ENCODE measurements at places on chromosomes 16 and 17. TPM values are rescaled to one million over a fixed set of nuclear protein-coding genes. Genes with fewer than 3 reads are reported as not detected.

DNA sequence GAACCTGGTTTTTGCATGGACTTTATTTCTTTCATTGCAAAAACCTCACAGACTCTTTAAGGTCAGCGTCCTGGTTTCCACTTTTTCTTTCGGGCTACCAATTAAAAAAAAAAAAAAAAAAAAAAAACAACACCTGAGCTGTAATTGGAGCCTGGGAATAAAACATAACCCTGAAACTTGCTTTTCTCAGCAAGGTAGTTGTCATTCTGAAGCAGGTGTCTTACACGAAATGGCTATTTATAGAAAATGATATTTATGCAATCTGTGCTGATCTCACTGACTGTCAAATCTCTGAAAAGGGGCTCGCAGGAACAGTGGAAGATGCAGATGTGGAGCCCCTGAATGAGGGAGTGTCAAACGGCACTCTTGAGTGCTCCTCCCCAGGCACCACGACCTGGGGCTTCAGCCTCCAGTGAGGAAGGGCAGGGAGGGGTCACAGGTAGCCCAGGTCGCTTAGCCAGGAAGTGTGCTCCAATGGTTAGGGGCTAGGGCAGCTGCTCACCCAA is 10.4 kb upstream of the COTL1 start:
- DNase-seq, result no peak

DNA sequence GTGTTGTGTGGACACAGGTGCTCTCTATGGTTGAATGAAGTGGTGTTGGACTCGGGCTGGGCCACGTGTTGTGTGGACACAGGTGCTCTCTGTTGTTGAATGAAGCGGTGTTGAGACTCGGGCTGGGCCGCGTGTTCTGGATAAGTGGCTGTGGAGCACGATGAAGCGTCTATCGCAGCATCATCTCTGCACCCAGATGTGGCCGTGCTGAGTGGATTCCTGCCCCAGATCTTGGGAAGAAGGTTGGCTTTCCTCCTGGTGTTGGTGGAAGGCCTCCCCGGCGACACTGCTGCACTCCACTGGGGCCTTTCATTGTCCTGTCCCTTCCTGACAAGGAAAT is 69.1 kb downstream of the RPTOR start:
- DNase-seq, result no peak

GRCh38 chr16:17306745-17307144 is 164.0 kb downstream of the XYLT1 start:
- no peak for DNase-seq

DNA sequence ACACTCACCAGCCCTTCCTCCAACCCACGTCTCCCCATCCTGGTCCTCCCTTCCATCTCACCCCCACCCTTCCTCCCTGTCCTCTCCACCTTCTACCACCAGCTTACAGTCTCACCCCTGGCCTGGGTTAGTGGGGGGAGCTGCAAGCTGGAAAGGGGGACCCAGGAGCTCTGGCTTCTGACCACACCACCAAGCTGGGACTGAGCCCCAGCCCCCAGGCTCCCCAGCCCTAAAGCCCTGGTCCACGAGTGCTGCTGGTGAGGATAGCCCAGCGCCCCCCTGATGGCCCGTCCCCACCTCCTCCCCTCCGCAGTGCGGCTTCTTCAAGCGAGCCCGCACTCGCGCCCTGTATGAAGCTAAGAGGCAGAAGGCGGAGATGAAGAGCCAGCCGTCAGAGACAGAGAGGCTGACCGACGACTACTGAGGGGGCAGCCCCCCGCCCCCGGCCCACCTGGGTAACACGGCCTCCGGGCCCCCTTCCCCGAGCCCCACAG is 7.2 kb upstream of the PDK2 start:
- DNase-seq, result no peak

DNA sequence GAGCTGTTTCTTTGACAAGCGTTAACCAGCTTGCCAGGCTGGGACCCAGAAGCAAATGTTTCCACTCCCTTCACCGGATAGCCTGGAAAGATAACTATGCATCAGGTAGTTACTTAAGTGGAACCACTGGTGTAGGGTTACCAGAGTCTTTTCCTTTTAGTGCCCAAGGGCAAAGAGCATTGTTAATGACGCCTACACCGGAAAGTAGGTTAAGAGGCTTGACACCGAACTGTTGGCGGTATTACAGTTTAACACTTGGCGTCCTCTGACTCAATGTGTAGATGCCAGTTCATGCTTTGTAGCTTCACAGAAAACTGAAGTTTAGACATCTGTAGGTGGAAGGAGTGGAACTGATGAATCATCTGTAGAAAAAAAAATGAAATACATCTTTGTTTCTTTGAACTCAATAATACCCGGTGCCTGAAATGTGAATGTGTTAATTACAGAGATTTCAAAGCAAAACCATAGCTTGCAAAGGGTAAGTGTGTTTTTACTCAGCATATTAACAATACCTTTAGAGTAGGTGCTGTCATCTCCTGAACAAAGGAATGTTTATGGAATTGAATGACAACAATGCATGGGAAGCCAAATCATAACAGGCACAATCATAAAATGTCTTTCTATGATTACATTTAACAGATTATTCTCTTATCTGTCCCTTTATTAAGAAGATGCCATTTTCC is 426.7 kb upstream of the SALL1 start:
- DNase-seq, result peak; percentile 37

- DNase-seq, result no peak
Observed at GRCh38 chr16:54268340-54268739, 18.2 kb downstream of the IRX3 start.

GRCh38 chr17:51734462-51734861 is 424.1 kb downstream of the CA10 start:
- no peak for DNase-seq

DNA sequence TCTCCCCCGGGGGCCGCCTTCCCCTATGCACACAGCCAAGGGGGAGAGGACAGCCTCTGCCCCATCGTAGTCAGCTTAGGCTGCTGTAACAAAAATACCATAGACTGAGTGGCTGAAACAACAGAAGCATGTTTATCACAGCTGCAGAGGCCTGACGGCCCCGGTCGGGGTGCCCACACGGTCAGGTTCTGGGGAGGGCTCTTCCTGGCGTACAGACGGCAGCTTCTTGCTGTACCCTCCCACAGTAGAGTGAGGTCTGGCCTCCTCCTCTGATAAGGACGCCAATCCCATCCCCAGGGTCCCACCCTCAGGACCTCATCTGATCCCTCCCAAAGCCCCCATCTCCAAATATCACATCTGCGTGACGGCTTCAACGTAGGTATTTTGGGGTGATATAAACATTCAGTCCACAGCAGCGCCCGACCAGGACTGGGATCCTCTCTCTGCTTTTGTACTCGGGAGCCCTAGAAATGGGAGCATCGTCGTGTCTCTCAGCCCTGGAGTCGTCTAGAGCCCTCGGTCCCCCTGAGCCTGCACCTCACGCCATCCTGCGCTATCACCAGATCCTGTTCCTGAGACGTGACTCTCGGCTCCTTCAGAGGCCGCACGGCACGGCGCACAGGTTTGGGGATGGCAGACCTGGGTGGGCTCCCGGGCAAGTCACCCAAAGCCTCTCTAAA is 67.8 kb downstream of the RPH3AL start:
- no peak for DNase-seq

GRCh38 chr16:9850817-9851216 is 331.4 kb downstream of the GRIN2A start:
- DNase-seq, result no peak

- DNase-seq, result no peak
Observed at GRCh38 chr17:6498901-6499540, 54.8 kb downstream of the PIMREG start.

DNA sequence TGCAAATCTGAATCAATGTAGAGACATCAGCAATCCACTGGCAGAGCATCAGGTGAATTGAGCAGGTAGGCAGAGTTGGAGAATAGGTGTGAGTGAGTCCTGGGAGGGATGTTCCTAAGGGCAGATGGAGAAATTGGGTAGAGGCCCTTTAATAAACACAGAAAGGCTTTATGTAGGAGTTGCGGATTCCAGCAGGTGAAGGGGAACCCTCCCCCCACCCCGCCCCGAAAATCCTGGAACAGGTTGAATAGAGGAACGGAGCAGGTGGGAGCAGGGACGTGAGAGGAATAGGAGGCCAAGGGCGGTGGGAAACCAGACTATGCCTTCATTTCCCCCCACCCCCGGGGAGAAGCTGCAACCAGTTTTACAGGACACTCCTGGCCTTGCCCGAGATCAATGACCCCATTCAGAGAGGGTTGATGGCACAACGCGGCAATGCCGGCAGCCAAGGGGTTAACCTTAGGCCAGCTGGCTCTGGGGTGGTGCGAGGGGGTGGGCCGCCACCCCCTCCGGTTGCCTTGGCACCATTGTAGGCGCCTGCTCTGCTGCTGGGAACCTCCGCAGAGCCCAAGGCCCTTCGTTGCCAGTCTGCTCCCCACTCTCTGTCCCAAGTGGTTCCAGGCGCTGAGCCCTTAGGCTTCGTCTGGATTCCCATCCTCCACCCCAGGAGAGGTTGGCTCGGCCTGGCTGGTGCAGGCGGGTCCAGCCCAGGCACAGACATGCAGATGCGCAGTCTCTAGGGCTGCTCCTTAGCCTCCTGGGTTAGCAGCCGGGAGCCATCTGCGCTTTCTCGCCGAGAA is 814 bp upstream of the RUNDC3A start:
- no peak for DNase-seq

- DNase-seq, result no peak
Observed at GRCh38 chr16:81752225-81752875, 26.7 kb upstream of the PLCG2 start.

Gene C16orf46
- 0.53 TPM for total RNA-seq

Gene ARHGAP44
- 0.55 TPM for total RNA-seq
